ENCODE measurements at places on chromosomes 4 and X. TPM values are rescaled to one million over a fixed set of nuclear protein-coding genes. Genes with fewer than 3 reads are reported as not detected.

The ZFP92 gene
- 0.31 TPM for total RNA-seq

The KLHL8 gene
- total RNA-seq: 9.1 TPM

The GPC4 gene
- total RNA-seq: 0.31 TPM

The DCAF16 gene
- total RNA-seq: 30.1 TPM

The BTC gene
- total RNA-seq: not detected

The CC2D2A gene
- 0.67 TPM for total RNA-seq

The HGFAC gene
- total RNA-seq: not detected

The GAR1 gene
- total RNA-seq: 27.2 TPM

Data from GM12878 (cell line).